Thoracic aorta endothelial cell (primary cell): ENCODE measurements at places on chromosomes 1 and 21. TPM values are rescaled to one million over a fixed set of nuclear protein-coding genes. Genes with fewer than 3 reads are reported as not detected.

ZMYM4 gene
- total RNA-seq: 66.8 and 68.6 TPM in 2 replicates

FAM72B gene
- total RNA-seq: 6.4 and 9.4 TPM in 2 replicates

HSD3B2 gene
- not detected in 2 replicates for total RNA-seq

IFI44 gene
- 16.3 and 22.7 TPM in 2 replicates for total RNA-seq

ZMYND12 gene
- total RNA-seq: 0.53 and 0.79 TPM in 2 replicates

SLFNL1 gene
- 0.27 and 0.29 TPM in 2 replicates for total RNA-seq

ARPC5 gene
- total RNA-seq: 248 and 298 TPM in 2 replicates

DYNLT5 gene
- total RNA-seq: 0.27 and 1.6 TPM in 2 replicates

ITLN2 gene
- 0.27 TPM in 1 of 2 replicates, not detected in the other for total RNA-seq

PDE9A gene
- 0.36 TPM in 1 of 2 replicates, not detected in the other for total RNA-seq

KCNQ4 gene
- total RNA-seq: 0.07 and 0.13 TPM in 2 replicates

NCAM2 gene
- total RNA-seq: 0.13 and 0.22 TPM in 2 replicates

MSH4 gene
- 0.14 and 0.27 TPM in 2 replicates for total RNA-seq

IFI16 gene
- 181 and 217 TPM in 2 replicates for total RNA-seq

AJAP1 gene
- total RNA-seq: 0.14 TPM in 1 of 2 replicates, not detected in the other

OR2T35 gene
- total RNA-seq: not detected in 2 replicates

TNFRSF25 gene
- total RNA-seq: 15.2 and 15.4 TPM in 2 replicates

OR2L5 gene
- total RNA-seq: not detected in 2 replicates

KCNK1 gene
- total RNA-seq: 1.4 TPM in 1 of 2 replicates, not detected in the other

CD1D gene
- not detected in 2 replicates for total RNA-seq

SMIM11 gene
- total RNA-seq: 14.9 and 20.6 TPM in 2 replicates

ESPN gene
- 0.65 and 1.1 TPM in 2 replicates for total RNA-seq

DMRTA2 gene
- total RNA-seq: not detected in 2 replicates

ERICH3 gene
- not detected in 2 replicates for total RNA-seq

SPATC1L gene
- 6.7 and 8.5 TPM in 2 replicates for total RNA-seq

NID1 gene
- total RNA-seq: 70.4 and 82.3 TPM in 2 replicates

SWT1 gene
- total RNA-seq: 5.6 and 7.2 TPM in 2 replicates

CFAP126 gene
- total RNA-seq: not detected in 2 replicates

FCRL4 gene
- total RNA-seq: not detected in 2 replicates

ADAMTS4 gene
- 35.9 and 90.2 TPM in 2 replicates for total RNA-seq

RALGPS2 gene
- 27.1 and 32.6 TPM in 2 replicates for total RNA-seq

HORMAD1 gene
- total RNA-seq: 0.29 TPM in 1 of 2 replicates, not detected in the other

KIF14 gene
- 22.5 and 30.3 TPM in 2 replicates for total RNA-seq

OR2L13 gene
- total RNA-seq: not detected in 2 replicates
